GM23248 (cell line): ENCODE measurements at places on chromosomes 11 and 22. TPM values are rescaled to one million over a fixed set of nuclear protein-coding genes. Genes with fewer than 3 reads are reported as not detected.

The PATE2 gene
- total RNA-seq: not detected in 2 replicates

GRCh38 chr11:6693342-6694228 is 10.4 kb upstream of the MRPL17 start:
- peak; percentile 85 for DNase-seq

The MMP10 gene
- total RNA-seq: 0.97 and 2.3 TPM in 2 replicates

- no peak for DNase-seq
These were observed 13.3 kb upstream of the PHF21A start for GRCh38 chr11:46134540-46134939.

DNA sequence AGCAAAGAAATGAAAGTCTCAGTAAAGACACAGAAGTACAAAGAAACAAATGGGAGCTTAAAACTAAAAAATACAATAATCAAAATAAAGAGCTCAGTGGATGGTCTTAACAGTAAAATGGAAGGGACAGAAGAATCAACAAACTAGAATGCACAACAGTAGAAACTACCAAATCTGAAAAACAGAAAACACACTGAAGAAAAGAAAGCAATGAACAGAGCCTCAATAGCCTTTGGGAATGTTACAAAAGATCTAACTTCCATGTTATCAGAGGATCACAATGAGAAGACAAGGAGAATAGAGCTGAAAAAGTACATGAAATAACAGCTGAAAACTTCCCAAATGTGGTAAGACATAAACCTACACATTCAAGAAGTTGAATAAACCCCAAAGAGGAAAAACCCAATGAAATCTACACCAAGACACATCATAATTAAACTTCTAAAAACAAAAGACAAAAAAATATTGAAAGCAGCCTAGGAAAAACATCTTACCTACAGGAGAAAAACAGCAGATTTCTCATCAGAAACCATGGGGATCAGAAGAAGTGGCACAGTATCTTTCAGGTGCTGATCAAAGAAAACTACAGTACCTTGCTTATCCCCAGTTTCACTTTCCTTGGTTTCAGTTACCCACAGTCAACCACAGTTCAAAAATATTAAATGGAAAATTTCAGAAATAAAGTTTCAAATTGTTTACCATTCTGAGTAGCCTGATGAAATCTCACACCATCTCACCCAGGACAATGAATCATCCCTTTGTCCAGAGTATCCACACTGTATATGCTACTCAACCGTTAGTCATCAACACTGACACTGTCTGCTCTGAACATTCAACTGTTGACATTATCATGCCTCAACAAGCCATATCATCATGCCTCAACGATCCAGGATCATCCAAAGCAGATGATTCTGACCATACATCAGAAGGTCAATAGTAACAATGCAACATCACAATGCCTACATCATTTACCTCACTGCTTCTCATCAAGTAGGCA is 22.2 kb downstream of the RRAS2 start:
- DNase-seq: peak; percentile 97

- no peak for DNase-seq
These were observed 151.9 kb downstream of the CACNA1I start for GRCh38 chr22:39722501-39722900.

GRCh38 chr22:34294986-34295385 is 374.7 kb upstream of the LARGE1 start:
- DNase-seq: no peak

- DNase-seq: no peak
These were observed 1054.3 kb upstream of the TENM4 start for GRCh38 chr11:80495116-80495515.

DNA sequence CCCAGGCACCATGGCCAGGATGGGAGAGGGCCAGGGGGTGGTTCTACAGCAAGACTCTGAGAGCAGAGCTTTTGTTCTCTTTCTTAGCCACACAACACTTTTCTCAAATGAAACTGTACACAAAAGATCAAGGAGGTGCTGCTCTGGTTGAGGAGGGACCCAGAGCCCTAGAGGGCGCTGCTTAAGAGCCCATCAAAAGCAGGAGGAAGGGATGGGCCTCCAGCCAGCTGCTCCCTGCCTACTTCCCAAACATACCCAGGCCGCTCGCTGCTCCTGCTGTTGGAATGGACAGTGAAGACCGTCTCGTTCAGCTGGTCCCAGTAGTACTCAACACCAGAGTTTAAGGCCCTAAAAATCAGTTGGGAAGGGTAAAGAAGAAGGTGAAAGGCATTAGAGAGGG is 18.4 kb upstream of the CHRM4 start:
- DNase-seq: no peak

DNA sequence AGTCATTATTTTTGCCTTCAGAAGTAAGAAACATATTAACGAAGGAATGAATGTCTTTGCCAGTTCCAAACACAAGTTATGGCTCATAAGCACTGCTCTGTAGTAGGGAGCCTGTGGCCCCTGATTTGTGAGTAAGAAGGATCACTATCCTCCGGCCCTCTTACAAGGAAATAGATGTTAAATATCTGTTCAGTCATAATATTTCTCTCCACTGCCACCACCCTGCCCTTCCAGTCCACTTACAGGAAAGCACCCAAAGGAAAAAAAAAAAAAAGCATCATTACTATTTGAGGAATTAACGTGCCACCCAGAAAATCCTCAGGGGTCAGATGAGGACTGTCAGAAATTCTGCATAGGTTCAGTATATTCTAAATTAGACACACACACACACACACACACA is 123.4 kb downstream of the ETS1 start:
- DNase-seq: no peak

DNA sequence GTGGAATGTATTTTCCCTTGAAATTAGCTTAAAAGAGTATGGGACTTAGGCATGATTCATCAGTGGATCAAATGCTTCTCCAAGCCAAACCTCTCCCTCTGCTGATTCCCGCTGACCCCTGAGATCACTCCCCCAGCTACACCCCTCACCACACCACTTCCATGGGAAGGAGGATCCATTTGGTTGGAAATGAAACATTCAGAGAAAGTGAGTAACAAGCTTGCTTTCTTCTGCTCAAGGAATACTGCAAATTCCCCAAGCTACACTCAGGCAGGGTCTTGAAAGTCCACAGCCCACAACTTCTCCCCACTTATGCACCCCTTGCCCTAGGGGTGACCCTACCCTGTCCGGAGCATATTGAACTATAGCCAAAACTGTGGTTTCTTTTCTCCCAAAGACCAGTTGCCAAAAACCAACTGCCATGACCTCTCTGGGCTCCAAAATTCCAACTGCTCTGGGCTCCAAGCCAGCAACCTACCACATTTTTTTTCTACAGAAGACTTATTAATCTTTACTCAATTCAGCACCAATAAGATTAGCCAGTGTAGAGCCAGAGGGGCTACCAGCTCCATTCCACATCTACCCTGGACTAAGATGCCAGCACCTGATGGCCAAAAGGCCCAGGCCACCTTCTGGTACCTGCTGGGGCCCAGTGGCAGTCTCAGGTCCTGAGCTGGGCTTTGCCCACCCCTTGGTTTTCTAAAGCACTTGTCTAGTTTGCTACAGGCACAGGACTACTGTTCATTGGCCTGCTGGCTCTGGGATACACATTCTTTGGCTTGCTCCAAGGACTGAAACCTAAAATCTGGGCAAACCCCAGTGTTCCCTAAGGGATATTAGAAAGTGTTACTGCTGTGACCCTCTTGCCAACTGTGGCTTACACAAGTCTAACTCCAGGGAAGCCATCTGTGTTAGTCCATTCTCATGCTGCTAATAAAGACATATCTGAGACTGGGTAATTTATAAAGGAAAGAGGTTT is 101.1 kb downstream of the MICAL3 start:
- DNase-seq: peak; percentile 56

DNA sequence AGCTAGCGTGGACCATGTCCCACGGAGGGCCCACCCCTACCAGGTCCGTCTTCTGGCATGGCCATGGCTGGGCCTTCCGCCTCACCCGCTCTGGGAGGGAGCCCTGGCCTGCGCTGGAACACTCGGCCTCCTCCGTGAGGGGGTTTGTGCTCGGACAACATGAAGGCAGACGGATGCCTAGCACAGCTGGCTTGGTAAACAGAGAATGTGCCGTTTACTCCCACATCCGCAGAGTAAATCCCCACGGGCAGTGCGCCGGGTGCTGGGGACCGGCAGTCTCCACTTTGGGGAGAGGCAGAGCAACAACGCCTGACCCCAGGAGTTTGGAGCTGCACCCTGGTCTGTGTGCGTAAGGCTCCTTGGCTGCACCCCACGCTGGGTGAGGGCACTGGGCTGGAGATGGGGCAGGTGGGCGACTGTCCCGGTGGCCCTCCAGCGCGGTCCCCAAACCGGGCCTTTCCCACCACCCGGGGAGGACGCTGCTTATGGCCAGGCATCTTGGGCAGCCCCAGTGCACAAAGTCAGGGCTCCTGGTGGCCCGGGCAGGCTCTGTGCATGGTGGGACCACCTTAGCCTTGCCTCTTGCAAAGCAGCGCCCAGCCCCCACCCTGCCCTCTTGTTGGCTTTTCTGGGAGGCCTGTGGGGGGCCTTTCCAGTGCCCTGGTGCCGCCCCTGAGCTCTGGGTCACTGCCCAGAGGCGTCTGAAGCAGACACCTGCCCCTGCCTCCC is 30.7 kb upstream of the MUC5AC start:
- DNase-seq: no peak

The GTF2H1 gene
- 77.4 and 89.8 TPM in 2 replicates for total RNA-seq

The SMIM38 gene
- total RNA-seq: not detected in 2 replicates

DNA sequence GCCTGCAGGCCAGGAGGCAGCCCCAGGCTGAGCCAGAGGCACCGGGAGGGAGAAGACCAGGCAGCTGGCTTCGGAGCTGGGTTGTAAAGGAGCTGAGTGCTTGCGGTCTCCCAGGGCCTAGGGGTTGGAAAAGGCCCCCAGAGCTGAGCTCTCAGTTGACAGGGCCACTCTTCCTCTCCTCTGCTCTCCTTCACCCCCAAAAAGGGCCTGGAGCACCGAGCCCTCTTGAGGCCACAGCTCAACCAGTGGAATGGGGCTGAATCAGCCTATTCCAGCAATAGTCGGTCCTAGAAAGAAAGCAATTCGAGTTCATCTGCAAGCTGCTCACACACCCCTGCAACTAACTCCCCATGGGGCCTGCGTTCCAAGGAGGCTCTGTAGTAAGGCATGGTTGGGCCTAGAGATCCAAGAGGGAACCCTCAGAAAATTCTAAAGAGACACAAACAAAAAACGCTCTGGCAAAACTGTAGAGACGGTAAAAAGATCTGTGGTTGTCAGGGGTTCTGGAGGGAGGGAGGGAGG is 205.0 kb downstream of the BUD13 start:
- DNase-seq: no peak

- peak; percentile 42 for DNase-seq
These were observed 135.9 kb downstream of the FDX1 start for GRCh38 chr11:110565357-110566336.

GRCh38 chr11:32172848-32173834 is 82.3 kb downstream of the RCN1 start:
- DNase-seq: peak; percentile 87

GRCh38 chr11:128289048-128289447 is 298.3 kb downstream of the ETS1 start:
- DNase-seq: no peak

GRCh38 chr11:126385991-126386728 is 30.7 kb downstream of the ST3GAL4 start:
- no peak for DNase-seq

- peak; percentile 58 for DNase-seq
These were observed 117.4 kb downstream of the SGSM3 start for GRCh38 chr22:40487663-40488249.

DNA sequence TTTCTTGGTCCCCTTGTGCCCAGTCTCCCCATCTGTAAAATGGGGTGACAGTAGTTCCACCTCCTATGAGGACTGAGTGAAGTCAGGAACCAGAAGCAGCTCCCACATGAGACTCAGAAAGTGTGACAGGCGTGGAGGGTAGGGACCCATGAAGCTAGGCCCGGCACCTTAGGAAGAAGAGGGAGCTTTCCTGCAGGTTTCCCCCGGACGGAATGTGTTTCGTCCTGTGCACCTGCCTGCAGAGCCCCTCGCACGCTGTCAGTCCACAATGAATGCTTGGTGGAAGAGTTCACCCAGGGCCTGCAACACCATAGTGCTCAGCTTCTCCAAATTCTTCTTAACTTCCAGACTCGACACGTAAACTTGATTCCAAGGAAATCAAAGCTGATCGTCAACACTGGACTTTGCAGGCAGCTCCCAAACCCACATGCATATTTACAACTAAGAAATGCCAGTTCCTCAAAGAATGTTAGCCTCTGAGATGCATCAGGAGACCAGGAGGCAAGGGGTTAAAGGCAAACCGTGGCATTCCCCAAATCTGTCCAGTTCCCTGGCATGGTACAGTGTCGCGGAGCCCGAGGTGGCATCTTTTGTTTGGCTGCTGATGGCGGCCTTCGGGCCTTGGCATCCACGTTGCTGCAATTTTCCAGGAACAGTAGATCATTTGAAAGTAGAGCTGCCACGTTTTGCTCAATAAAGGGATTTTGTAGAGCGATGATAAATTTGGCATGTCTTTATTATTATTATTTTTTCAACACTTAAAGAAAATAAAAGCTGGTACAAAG is 15.4 kb downstream of the LRP5 start:
- no peak for DNase-seq

DNA sequence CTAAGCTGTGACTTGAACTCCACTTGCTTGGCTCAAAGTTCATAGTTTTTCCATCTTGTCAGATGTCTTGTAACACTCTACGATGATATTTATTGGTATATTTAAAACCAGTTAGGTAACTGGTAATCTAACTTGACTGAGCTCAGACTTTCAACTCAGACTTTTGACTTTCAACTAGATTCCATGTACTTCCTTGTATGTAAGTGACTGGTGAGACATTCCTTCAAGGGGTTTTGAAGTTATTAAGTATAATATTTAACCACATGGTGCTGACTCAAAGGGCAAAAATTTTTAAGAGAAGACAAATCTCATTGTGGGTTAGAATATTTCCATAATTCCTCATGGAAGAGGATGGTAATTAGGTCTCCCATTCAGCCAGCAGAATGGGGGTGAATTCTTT is 631.3 kb upstream of the ANO5 start:
- no peak for DNase-seq

GRCh38 chr11:46278387-46279125 is 1.1 kb downstream of the CREB3L1 start:
- DNase-seq: peak; percentile 86

DNA sequence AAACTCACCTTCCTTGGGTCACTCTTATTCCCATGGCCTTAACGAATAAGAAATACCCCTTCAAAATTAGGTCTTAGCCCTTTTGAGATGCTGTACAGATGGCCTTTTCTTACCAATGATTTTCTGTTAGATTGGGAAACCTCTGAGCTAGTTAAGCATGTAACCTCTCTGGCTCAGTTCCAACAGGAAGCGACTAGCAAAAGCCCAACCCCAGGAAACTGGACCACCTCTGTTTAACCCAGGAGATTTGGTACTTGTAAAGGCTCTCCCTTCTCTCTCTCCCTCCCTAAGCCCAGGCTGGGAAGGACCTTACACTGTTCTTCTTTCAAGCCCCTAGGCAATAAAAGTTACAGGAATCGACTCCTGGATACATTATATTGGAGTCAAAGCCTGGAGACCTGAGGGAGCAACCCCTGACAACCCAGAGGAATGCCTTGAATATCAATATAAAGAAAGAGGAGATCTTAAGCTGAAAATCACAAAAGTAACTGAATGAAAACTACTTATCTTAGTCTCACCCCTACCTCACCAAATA is 11.7 kb downstream of the APIP start:
- DNase-seq: no peak

DNA sequence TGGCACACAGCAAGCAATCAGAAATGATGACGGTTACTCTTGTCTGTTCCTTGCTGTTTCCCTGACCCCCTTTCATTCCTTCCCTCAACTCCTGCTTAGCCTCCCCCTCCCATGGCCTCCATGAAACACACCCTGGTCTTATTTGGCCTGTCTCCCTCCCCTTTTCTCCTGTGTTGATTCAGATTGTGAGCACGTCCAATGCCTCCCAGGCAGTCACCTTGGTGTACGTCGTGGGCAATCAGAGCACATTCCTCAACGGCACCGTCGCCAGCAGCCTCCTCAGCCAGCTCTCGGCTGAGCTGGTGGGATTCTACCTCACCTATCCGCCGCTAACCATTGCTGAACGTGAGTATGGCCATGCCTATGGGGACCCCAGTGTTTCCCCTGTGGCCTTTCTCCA is 141.1 kb downstream of the C11orf91 start:
- no peak for DNase-seq
